ENCODE measurements at places on chromosomes 11 and 22.
A peak's percentile ranks its signal among the peaks of the same experiment; 100 is the strongest.

DNA sequence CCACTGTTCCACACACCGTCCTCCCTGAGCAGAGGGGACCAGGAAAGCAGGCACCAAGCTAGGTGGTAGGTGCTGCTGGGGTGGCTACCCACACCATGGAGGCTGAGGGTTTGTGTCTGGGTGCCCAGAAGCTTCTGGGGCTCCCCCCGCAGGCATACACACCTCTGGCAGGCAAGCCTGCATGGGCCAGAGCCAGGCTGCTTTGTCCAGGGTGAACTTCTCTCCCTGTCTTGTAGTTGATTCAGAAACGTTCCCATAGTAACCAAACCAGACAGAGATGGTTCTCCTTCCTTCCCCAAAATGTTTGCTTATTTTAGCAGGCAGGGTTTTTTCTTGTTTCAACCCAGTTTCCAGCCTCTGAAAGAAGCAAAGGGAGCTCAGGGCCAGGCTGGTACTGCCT is 40.9 kb upstream of the SUSD2 start:
- DNase-seq = no peak

DNA sequence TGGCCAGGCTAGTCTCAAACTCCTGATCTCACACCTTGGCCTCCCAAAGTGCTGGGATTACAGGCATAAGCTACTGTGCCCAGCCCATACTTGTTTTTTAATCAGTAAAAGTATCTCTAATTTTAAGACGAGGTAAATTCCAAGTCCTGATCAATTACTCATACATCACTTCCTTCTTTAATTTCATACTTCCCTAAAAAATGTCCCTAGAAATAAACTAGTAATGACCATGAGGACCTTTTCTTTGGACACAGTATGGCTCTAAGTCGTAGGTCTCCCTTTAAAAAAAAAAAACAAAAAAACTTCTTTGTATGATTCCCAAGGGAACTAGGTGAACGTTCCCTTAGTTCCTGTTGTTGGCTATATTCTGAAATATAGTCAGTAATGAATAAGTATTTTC is 29.8 kb downstream of the NUP98 start:
- DNase-seq = no peak

DNA sequence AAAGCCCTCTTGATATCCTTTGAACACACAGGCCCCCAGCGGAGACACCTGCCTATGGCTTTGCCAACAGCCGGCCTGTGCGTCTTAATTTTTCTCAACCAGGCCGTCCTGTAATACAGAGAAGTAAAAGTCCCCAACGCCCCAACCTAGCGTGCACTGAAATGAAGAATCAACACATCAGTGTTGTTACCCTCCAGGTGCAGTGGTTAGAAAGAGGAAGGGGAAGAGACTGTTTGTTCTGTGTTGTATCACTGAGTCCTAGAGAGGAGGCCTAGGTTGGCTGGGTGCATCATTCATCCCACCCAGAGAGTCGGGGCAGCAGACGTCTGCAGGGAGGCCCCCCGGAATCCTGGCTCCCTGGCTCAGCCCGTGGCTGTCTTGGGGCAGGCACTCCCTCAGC is 25.7 kb downstream of the SGSM1 start:
- no peak for DNase-seq

DNA sequence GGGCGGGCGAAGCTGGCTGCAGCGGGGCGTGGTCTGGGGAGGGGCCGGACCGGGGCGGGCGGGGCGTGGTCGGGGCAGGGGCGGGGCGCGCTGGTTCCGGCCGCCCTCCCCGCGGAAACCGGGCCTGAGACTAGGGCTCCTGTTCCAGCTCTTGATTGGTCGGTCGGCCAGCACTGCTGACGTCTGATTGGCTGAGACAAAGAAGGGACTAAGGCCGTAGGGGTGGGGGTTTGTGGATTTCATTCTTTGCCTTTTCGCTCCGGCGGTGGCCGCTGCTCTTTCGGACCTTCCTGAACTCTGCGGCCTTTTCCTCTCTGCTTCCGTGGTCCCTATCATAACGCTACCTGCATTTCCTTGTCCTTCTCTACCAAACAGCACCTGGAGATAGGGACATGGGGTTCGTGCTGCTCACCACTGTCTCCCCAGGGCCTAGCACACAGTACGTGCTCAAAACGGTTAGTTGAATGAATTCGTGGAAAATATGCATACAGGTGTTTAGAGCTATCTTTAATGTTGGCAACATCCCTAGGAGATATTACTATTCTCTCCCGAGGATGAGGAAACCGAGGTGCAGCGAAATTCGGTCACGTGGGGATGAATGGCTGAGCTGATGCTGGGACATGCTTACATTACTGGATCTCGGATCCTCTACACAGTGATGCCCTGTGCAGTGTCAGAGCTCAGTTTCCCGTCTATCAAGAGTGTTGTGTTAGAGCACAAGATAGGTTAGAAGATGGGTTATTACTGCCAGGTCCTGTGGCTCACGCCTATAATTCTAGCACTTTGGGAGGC is 62.8 kb downstream of the NFAM1 start:
- peak; percentile 71 for DNase-seq

DNA sequence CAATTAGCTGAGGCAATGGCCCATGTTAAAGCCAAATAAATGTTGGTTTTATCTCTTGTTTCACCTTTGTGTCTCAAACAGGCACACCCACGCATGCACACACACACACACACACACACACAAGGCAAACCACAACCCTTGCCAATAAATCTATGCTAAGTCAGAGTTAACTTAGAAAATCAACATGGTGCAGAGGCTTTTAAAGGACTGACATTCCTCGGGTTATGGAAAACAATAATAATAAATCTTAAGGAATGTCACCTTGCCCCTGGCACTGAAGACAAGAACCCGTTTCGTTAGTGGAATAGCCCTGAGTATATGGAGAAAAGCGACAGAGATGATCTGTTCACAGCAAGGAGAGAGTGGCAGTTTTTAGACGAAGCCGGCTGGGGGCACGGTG is 326.3 kb downstream of the NTM start:
- no peak for DNase-seq

GRCh38 chr22:37208401-37209139 is 3.7 kb downstream of the SSTR3 start:
- DNase-seq = no peak

DNA sequence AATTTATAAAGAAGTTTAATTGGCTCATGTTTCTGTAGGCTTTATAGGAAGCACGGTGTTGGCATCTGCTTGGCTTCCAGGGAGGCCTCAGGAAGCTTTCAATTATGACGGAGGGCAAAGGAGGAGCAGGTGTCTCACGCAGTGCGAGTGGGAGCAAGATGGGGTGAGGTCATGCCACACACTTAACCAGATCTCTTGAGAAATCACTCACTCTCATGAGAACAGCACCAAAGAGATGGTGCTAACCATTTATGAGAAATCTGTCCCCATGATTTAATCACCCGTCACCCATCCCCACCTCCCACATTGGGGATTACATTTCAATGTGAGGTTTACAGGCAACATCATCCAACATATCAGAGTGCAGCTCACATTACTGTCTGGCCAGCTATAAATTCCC is 103.5 kb downstream of the ARHGAP8 start:
- DNase-seq = no peak

GRCh38 chr11:2264366-2265053 is 5.9 kb downstream of the ASCL2 start:
- DNase-seq = no peak

DNA sequence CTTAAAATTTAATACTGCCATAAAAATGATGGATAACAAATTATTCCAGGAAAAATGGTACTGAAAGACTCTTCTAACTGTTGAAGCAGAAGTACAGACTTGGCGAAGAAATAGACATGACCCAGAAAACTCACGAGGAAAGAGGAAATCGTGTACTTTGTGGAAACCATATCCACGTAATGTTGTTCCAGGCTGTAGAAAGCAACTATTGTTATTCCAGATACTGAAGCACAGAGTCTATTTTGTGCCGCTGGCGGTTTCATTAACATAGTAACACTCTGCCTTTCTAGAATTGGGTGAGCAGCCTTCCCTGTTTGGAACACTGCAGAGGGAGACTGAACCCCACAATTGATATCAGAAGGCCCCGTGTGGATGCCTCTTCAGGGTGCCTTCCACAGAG is 310.6 kb downstream of the TBC1D22A start:
- no peak for DNase-seq

Measured in T follicular helper cell (primary cell).